CD4-positive, alpha-beta T cell treated with Interleukin-21 for 1 hour (primary cell): ENCODE measurements at places on chromosomes 3 and 15.

DNA sequence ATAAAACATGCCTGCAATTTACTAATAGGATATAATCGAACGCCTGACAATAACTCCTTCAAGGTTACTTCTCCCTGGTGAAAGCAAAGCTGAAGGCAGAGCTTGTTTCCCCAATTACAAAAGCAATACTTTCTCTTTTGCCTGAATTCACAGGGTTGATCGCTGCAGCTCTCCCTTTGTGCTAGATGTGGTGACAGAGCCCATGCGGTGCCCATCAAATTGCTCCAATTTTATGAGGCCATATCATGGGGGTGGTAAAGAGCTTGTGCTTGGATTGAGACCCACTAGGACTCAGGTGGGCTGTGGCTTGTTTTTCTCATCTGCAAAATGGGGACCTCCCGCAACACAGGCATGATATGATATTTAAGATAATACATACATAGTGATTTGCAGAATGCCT lies 143.4 kb downstream of the GREM1 start:
- DNase-seq, result no peak

DNA sequence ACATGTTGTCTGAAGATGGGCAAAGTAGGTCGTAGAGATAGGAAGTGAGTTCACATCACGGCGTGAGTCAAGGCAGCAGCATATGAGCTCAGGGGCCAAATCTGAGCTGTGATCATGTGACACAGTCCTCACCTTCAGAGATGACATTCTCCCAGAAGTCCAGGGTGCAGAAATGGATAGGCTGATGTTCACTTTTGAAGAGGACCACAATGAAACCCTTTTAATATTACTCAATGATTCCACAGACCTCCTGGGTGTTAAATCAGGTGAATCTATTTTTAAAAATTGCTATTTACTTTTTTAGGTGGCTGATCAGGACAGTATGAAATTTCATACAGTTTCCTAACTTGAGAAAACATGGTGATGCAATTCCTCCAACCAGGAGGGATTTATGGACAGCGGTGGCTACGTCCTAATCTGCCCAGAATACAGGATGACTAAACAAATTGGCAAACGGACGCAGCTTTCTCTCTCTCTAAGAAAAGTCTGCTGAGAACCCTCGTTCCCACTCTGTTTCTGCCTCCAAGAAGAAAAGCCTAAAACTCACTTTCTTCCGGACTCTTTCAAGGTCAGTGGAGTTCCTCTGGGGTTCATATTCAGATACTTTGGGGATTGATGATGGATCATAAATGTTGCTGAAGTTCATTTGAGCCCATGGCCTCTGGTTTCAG lies 34.4 kb downstream of the B3GNT5 start:
- DNase-seq, result peak; percentile 20

GRCh38 chr15:33313491-33313890 lies 2.7 kb downstream of the RYR3 start:
- no peak for DNase-seq

- DNase-seq, result peak; percentile 11
Observed at GRCh38 chr15:25508369-25509002, 69.7 kb upstream of the UBE3A start.

- DNase-seq, result no peak
Observed at GRCh38 chr3:58205981-58206380, 4.8 kb downstream of the DNASE1L3 start.

- DNase-seq, result no peak
Observed at GRCh38 chr15:77608774-77609173, 23.9 kb downstream of the LINGO1 start.

DNA sequence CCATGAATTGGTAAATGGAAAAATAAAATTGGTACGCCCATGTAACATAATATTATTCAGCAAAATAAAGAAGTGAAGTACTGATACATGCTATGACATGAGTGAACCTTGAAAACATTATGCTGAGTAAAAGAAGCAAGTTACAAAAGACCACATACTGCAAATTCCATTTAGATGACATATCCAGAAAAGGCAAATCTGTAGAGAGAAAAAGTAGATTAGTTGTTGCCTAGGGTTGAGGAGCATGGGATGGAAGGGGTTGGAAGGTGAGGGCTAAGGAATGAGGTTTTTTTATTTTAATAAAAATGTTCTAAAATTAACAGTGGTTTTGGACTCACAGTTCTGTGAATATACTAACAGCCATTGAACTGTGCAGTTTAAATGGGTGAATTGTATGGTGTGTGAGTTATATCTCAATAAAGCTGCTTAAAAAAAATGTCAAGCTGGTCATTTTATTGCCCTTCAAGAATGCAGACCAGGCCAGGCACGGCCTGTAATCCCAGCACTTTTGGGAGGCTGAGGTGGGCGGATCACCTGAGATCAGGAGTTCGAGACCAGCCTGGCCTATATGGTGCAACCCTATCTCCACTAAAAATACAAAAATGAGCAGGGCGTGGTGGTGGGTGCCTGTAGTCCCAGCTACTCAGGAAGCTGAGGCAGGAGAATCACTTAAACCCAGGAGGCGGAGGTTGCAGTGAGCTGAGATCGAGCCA lies 8.1 kb upstream of the DLG1 start:
- no peak for DNase-seq
